T-helper 1 cell (primary cell): ENCODE measurements at places on chromosomes 5 and 9.

- DNase-seq: no peak
These were observed 26.0 kb downstream of the JMY start for GRCh38 chr5:79261897-79262296.

- no peak for DNase-seq
These were observed 167.0 kb downstream of the FGF18 start for GRCh38 chr5:171586436-171586835.

DNA sequence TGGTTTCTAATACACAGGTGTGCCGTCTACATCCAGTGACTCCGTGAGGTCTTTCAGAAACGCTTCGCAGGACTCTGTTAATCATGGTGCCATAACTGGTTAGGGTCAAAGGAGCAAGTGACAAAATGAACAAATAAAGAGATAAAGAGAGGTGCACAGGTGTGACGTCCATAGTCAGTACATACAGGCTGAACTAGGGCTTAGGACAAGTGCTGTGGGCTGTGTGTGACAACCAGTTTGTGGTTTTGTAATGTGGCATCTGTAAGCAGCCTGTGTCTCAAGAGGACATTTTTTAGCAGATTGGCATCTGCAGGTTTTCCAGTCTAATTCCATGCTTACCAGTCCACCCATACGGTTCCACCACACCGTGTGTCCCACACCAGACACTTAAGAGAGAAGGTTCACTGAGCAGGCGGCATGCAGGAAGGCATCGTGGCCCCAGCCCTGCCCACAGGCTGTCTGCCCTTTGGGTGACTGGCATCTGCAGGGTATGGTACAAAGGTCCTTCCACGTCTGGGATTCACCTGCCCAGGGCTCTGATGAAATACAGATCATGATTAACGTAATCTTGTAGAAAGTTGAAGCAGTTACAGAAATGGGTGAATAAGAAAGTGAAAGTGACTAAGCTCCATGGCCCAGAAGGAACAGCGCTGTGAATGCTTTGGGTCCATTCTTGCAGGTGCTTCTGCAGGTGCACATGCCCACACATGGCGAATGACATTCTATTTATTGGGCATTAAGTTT, 26.9 kb downstream of the SRD5A1 start:
- DNase-seq: peak; percentile 8

- no peak for DNase-seq
These were observed 1.4 kb upstream of the CIZ1 start for GRCh38 chr9:128192601-128193371.

- DNase-seq: no peak
These were observed 462.5 kb downstream of the SPOCK1 start for GRCh38 chr5:137036640-137037039.

GRCh38 chr9:108775901-108776306, 79.9 kb downstream of the ACTL7B start:
- no peak for DNase-seq

- DNase-seq: no peak
These were observed 452.0 kb upstream of the DMAC1 start for GRCh38 chr9:8251566-8251965.

- DNase-seq: no peak
These were observed 75.9 kb downstream of the KDM4C start for GRCh38 chr9:6833518-6834192.

DNA sequence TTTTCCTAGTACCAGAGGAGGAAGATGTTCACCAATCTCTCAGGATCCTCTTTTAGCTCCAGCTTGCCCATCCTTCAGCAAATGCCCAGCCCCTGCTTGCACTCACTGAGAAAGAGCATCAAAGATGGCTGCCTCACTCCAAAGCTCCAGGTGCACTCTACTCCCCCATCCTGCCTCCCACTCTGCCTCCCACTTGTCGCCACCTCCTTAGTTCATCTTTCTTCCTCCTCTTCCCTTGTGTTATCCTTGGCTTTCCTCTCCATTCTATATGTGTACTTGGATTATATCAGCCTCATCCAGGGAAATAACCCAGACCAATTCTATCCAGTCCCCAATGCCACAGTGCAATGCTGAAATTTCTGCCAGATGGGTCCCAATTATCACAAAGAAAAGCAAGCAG, 87.1 kb upstream of the CPLX2 start:
- DNase-seq: no peak

- no peak for DNase-seq
These were observed 1.8 kb downstream of the SGCD start for GRCh38 chr5:156328766-156329165.

GRCh38 chr5:160460377-160461049, 38.9 kb downstream of the PTTG1 start:
- DNase-seq: no peak

GRCh38 chr9:116704470-116704869, 17.4 kb downstream of the TRIM32 start:
- no peak for DNase-seq

- DNase-seq: no peak
These were observed 11.1 kb upstream of the CCIN start for GRCh38 chr9:36158122-36158521.

DNA sequence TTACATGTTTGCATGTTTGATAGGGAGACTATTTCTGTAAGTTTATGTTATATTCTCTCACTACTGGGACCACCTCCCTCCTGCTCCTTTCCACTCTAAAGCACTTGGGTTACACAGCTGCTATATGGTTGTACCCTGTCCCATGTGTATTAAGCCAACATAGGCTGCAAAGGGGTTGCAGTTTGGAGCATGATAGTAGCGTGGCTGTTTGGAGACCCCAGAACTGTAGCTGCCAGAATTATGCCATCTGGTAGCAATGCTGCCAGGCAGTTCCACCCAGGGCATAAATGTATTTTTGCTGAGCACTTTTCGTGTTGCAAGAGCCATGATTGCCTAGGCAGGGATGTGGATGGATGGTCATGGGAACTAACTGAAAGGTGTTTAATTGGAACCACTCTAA, 81.8 kb downstream of the CNTLN start:
- DNase-seq: no peak

GRCh38 chr5:112784726-112785125, 47.0 kb downstream of the APC start:
- no peak for DNase-seq

DNA sequence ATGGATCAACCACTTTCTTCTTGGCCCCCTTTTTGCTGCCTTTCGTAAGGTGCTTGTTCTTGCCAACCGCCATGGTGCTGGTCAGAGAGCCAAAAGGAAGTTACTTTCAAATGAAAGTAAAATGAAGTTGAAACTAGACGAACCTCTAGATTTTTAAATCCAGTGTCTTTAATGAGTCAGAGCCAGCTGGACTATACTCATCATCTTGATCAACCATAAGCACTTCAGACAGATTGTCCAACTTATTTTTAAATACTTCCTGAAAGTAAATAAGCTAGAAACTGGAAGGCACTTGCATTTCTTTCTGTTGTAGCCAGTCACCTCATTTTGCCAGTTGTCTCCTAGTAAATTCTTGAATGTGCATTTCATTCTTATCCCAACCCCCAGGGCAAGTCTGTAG, 48.9 kb downstream of the JMY start:
- DNase-seq: no peak

- DNase-seq: no peak
These were observed 680.0 kb downstream of the TAF11L14 start for GRCh38 chr5:18314192-18314778.

DNA sequence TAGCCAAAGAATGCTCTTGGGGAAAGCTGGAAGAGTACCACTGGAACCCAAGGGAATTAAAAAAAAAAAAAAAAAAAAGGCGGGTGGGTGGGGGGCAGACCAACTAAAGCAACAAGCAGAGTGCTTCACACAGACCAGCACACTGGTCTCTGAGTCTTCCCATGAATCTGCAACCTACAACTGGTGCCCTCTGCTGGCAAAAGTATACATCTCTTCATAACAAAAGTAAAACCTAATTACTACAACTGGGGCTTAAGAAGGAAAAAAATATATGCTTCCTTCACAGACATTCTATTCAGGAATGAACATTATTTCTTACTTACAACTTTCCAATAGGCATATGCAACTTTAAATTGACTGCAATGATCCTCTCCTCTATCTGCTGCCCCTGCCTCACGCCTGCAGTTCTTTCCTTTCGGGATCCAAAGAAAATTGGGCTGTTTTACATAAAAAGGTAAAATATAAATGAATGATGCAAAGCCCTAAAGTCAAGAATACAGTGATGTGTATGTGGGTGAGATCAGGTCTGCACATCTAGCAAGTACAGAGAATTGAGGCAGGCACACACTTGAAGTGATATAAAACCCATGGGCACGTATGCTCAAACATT, 7.2 kb upstream of the KLHL3 start:
- peak; percentile 67 for DNase-seq

DNA sequence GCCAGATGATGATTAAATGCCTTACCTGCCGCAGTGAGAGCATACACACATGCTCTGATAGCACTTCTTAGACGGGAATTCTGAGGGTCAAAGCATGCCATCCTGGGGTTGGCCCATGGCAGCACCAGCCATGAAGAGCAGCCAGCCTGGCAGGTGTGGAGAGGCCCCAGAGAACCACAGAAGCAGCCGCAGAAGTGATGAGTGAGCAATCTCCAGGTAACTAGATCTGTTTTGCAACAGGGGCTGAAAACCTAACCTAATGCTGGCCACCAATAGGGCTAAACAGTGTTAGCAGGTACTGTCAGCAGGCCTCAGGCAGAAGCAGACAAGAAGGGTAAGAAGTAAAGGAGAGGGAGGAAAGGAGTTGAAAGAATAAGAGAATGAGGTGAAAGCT, 33.5 kb upstream of the HOMER1 start:
- DNase-seq: no peak

DNA sequence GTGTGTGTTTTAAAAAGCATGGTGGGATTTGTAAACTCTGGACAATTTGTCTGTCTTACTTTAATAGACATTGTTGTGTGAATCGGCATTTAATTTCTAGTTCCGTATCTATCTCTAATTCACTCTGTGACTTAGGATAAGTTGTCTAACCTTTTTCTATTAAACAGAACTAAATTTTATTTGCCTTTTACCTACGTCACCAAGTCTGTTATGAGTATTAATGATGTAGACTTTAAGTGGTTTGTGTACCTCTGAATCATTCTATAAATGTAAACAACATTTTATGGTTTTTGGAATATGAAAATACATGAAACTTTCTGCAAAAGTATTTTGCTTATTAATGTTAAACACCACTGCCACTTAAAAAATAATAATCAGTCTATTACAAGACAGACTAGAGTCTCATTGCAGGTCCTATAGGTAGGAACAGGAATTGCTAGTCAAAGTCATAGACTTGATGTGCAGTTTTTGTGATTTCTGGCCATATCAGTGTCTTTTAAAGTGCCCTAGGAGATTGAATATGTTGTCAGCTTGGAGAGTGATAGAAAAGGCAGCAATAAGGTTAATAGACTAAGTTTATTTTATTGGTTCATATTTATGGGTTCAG, 5.6 kb downstream of the RBM27 start:
- DNase-seq: no peak

DNA sequence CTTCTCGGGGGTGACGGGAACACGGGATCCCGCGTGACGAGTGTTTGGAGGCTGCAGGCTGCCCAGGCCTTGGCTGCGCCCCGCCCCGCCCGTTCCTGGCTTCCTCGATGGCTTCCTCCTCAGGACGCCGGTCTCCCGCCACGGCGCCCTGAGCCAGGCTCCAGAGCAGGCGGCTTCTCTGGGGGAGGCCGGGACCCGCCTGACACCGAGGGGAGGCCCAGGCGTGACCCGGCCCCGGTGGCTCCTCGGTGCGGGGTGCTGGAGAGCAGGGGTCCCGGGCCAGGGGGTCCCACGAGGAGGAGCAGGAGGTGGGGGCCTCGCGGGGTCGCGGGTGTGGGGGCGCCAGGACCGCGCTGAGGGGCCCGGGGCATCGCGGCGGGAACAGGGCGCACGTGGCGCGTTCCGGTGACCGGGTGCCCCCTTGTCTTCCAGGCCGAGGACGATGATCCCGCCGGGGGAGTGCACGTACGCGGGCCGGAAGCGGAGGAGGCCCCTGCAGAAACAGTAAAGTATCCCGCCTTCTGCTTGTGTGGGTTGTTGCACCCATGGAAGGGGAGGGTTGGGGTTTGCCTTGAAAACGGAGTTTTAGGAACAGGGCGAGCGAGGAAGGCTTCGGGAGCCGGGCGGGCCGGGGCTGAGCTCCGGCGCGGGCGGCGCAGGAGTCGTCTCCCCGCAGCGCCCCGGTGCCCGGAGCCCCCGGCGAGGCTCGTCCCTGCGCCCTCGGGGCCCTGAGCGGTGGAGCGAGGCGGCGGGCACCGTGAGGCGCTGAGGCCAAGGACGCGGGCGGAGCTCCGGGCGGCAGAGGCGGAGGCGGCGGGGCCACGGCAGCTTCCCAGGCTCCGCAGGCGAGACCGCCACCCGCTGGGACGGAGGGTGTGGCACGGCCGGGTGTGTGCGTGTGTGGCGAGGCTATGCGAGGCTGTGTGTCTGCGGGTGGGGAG, 22.2 kb downstream of the AHRR start:
- DNase-seq: peak; percentile 23

GRCh38 chr5:112973036-112973435, 3.6 kb upstream of the DCP2 start:
- no peak for DNase-seq

DNA sequence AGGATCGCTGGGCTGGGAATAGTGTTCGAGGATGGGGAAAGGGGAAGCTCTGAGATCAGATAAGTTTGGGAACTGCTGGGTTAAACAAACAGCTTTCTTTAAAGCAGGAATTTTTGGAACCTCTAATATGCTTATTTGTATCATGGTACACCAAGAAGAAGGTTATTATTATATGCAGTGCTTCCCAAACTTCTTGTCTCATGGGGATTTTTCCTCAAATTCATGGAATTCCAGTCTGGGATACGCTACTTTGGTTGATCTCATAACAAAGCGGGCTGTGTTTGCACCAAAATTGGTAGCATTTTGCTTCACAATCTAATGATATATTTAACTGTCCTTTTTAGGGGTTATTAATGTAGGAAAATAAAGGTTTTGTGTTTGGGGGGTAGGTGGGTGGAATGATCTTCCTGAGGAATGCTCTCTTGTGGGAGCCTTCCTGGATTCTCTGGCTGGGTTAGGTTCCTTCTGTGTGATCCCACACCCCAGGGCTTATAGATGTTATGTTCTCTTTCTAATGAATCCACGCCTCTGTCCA, 116.2 kb upstream of the PANK3 start:
- DNase-seq: no peak

GRCh38 chr5:40043916-40044315, 619.1 kb upstream of the DAB2 start:
- no peak for DNase-seq

DNA sequence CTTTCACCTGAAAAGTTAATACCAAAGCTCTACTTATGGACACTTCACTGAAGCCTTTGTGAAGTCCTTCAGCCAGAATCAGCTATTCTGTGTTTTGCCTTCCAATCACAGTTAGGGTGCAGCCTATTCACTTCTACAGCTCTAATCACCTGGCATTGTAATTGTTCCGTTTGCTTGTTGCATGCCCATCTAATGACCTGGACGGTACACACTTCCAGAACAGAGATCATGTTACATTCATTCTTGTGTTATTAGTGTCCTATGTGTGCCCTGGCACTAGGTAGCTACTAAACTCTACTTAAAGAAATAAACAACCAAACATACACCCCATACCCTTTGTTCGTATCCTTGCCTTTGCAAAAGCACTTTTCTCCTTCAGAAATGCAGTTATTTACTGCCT, 1162.9 kb upstream of the WWC1 start:
- DNase-seq: no peak

GRCh38 chr5:39934830-39935229, 510.1 kb upstream of the DAB2 start:
- DNase-seq: no peak
